ENCODE measurements at places on chromosomes 3 and 15.

DNA sequence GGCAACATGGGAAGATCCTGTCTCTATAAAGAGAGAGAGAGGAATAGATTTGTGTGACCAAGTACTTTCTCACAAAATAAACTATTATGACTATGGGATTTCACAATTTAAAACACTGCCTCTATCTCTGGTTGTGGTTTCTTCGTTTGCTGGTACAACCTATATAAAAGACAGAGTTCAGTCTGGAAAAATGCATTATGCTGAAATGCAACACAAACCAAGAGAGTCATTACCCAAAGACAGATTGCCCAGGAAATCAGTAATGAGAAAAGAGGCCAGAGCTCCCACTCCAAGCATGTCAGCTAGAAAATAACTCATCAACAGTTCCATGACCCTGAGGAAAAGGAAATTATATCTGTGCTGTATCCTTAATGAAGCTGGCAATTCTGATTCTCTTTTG lies 23.2 kb downstream of the GPR176 start:
- no peak for DNase-seq

- DNase-seq: no peak
Observed at GRCh38 chr15:85112997-85113396, 131.3 kb downstream of the PDE8A start.

DNA sequence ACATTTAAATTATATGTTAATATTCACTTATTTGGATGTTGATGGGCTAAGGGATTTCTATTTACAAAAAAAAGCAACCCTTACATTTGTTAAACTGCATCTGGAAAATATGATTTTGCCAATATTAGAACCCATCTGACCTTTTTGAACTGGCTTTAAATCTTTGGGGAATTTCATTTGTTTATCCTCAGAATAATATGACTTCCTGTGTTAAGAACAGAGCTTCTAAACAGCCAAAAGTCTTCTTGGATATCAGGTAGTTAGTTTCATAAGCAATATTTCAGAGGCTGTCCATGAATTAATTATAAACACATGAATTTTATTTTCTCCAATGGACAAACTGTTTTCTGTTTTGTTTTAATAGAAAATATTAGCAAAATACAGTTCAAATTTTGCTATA lies 301.9 kb upstream of the AGTR1 start:
- no peak for DNase-seq

- DNase-seq: no peak
Observed at GRCh38 chr3:38473229-38473628, 19.5 kb downstream of the ACVR2B start.

- DNase-seq: no peak
Observed at GRCh38 chr15:96561593-96561992, 231.1 kb downstream of the NR2F2 start.

DNA sequence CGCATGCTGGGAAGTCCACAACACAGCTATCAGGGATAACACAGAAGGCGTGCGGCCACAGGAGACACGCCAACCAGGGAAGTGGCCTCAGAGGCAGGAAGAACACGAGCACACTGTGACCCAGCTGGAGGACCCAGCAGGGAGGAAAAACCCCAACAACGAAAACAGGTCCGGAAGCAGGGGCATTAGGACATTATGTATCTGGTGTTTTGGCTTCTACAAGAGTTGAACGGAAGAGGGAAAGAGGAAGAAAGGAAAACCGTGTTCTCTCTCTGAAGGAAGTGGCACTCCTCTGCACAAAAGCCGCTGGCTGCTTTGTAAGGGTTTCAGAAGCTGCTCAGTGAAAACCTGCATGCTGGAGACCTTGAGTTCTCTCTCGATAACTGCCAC lies 61.8 kb downstream of the HACD2 start:
- DNase-seq: no peak

DNA sequence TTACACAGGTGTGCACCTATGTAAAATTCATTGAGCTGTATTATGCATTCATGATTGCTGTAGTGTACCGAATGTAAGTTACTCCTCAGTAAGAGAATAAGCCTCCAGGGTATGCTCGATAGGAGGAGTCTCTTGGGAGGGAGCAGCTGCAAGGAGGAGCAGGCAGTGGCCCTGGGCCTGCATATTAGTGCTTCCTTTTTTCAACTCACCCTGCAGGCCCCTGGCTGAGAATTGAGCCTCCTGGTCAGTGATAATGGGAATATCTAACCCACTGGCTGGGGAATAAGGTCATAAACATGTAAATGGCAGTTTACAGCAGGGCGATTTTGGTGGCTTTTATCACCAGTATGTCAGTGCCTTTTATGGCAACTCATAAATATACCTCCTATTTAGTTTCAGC lies 21.7 kb upstream of the SFMBT1 start:
- DNase-seq: no peak

GRCh38 chr3:171384101-171384891 lies 75.9 kb downstream of the TNIK start:
- no peak for DNase-seq

GRCh38 chr3:46585799-46586693 lies 19.9 kb upstream of the LRRC2 start:
- DNase-seq: no peak

DNA sequence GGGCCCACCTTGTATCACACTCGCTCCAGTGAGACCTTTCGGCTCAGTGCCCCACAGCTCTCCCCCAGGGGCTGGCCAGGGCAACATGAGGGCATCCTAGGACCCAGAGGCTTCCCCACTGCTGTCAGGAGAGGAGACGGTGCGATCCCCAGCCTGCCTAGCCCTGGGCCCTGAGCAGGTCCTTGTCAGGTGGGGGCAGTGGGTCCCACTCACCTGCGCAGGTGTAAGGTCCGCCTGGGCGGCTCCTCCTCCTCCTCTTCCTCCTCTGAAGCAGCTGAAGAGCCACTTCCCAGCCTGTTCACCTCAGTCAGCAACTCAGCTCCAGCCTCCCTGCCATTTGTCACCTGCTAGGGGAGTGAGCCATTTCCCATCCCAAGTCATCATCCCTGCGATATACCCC lies 9.6 kb downstream of the KIF7 start:
- no peak for DNase-seq
